ENCODE measurements at places on chromosomes 11 and 22. TPM values are rescaled to one million over a fixed set of nuclear protein-coding genes. Genes with fewer than 3 reads are reported as not detected.
A peak's percentile ranks its signal among the peaks of the same experiment; 100 is the strongest.

The IL17REL gene
- 0.57 TPM for total RNA-seq

The NLRP14 gene
- not detected for total RNA-seq

The OR52A5 gene
- not detected for total RNA-seq

The OR52I2 gene
- total RNA-seq = not detected

The APOBEC3B gene
- 2.1 TPM for total RNA-seq

The TCN1 gene
- 1.0 TPM for total RNA-seq

The IL10RA gene
- 661 TPM for total RNA-seq

The ZBTB16 gene
- 8.5 TPM for total RNA-seq

The CRELD2 gene
- 37.8 TPM for total RNA-seq

- no peak overlapping the region for H3K4me3 ChIP-seq
- no peak overlapping the region for H3K27ac ChIP-seq
- DNase-seq = no peak
- peaks cover 3% of the 10 kb centered on the region for H3K4me1 ChIP-seq
These were observed 6.7 kb downstream of the DUSP8 start for GRCh38 chr11:1565173-1565903.

- H3K4me1 ChIP-seq = no peaks in the 10 kb centered on the region
- H3K27me3 ChIP-seq = no peaks in the 10 kb centered on the region
- H3K4me3 ChIP-seq = no peak overlapping the region
These were observed 11.3 kb downstream of the TRIM66 start for GRCh38 chr11:8671193-8671612.

- DNase-seq = no peak
- H3K4me3 ChIP-seq = no peak overlapping the region
- H3K36me3 ChIP-seq = no peaks in the 10 kb centered on the region
- no peaks in the 10 kb centered on the region for H3K4me1 ChIP-seq
These were observed 213.3 kb downstream of the CADM1 start for GRCh38 chr11:115290893-115291292.

- H3K4me1 ChIP-seq = peaks cover 76% of the 10 kb centered on the region
- no peak for DNase-seq
- no peak overlapping the region for H3K27ac ChIP-seq
- H3K27me3 ChIP-seq = no peaks in the 10 kb centered on the region
These were observed 9.5 kb downstream of the JAML start for GRCh38 chr11:118215262-118215661.

DNA sequence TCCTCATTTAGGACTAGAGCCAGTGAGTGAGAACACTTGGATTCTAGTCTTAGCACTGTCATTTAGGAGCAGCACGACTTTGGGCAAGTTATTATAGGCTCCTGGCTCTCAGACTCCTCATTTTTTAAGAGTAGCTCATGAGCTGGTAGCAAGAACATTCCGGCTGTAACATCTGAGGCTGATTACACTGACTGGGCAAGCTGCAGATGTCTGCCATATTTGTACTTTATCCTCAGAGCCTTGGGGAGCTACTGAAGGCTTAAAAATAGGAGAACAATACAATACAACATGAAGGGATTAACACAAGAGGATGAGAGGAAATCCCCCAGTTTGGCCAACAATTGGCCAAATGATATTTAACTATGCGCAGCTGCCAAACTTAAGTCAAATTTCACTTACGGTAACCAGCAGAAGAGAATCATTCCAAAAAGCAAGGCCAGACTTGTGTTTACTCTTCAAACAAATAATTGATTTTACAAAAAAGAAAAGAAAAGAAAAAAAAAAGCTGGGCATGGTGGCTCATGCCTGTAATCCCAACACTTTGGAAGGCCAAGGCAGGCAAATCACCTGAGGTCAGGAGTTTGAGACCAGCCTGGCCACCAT, 113.1 kb upstream of the ARHGAP42 start:
- DNase-seq = no peak
- no peaks in the 10 kb centered on the region for H3K36me3 ChIP-seq
- H3K27me3 ChIP-seq = no peaks in the 10 kb centered on the region
- no peak overlapping the region for H3K27ac ChIP-seq

GRCh38 chr11:76601724-76602123, 68.8 kb downstream of the LRRC32 start:
- DNase-seq = no peak
- H3K36me3 ChIP-seq = no peaks in the 10 kb centered on the region
- no peak overlapping the region for H3K27ac ChIP-seq
- H3K4me1 ChIP-seq = peaks cover 10% of the 10 kb centered on the region
- H3K4me3 ChIP-seq = no peak overlapping the region

DNA sequence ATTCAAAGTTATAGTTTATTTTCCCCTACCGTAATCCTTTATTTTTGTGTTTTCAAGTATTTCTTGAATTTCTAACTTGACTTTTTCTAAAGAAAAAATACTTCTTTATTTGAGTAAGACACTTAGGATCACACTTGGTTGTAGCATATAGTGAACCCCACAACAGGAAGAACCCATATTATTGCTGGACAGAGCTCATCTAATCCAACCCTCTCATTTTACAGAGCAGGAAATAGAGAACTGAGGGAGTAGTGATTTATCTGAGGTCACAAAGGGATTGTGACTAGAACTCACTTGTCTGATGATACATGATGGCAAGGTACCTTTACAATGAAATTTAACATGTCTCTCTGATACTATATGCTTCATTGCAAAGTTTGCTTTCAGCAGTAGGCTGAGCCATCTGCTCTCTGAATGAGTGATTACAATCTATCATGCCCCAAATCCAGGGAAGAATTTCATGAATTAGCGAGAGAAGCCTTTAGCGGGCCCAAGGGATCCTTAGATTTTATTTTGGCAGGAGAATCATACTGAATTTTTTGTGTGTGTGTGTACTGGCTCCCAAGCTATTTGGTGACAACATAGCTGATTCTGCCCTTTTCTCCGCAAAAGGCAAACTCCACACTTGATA, 9.8 kb downstream of the SLC17A6 start:
- no peak overlapping the region for H3K4me3 ChIP-seq
- no peaks in the 10 kb centered on the region for H3K4me1 ChIP-seq
- no peak for DNase-seq
- H3K27ac ChIP-seq = no peak overlapping the region
- no peaks in the 10 kb centered on the region for H3K36me3 ChIP-seq

GRCh38 chr11:60129853-60130252, 41.4 kb downstream of the MS4A2 start:
- DNase-seq = no peak
- H3K27me3 ChIP-seq = no peaks in the 10 kb centered on the region
- no peaks in the 10 kb centered on the region for H3K4me1 ChIP-seq
- H3K36me3 ChIP-seq = no peaks in the 10 kb centered on the region
- no peak overlapping the region for H3K27ac ChIP-seq
- H3K4me3 ChIP-seq = no peak overlapping the region

DNA sequence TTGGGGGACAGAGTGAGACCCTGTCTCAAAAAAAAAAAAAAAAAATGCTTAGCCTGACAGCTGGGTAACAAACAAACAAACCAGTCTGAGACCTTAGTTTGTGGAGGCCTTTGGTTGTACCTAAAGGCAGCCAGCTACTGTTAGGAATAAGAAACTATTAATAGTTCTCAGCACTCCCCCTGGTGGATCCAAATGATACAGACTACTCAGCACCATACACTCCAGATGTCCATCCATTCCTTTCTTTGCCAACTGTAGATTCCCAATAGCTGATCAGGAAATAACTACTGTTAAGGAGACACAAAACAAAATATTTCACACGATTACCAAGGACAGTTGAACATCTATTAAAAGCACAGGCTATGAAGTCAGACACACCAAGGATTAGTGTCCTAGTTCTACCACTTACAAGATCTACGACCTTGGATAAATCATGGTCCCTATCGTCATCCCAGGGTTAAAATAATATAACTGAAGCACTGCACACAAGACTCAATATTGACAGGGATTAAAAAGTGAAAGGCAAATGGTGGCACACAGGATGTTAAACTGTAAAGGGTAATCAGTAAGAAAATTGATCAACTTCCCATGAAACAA, 17.2 kb downstream of the CLDN25 start:
- no peak for DNase-seq
- no peak overlapping the region for H3K27ac ChIP-seq

- no peak overlapping the region for H3K27ac ChIP-seq
- DNase-seq = no peak
- no peak overlapping the region for H3K4me3 ChIP-seq
These were observed 103.0 kb upstream of the CD44 start for GRCh38 chr11:35035894-35036408.

DNA sequence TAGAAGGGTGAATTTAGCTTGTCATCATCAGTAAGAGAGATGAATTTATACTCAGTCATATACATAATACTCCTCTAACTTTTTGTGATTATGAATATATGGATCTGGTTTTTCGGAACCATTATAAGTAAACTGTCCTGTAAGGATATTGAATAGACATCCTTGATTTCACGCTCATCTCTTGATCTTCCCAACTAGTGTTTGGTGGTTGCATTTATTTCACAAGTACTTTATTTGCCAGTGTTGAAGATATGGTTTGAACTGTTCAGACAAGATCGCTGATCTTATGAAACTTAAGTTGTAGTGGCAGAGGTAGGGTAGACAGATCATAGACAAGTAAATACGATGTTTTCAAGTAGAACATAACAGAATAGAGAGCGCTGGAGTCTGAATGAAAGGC, 3.0 kb downstream of the FBXO7 start:
- peak overlapping the region; percentile 94 for H3K4me3 ChIP-seq
- H3K4me1 ChIP-seq = peaks cover 56% of the 10 kb centered on the region
- H3K27ac ChIP-seq = no peak overlapping the region
- no peaks in the 10 kb centered on the region for H3K27me3 ChIP-seq
- DNase-seq = no peak

DNA sequence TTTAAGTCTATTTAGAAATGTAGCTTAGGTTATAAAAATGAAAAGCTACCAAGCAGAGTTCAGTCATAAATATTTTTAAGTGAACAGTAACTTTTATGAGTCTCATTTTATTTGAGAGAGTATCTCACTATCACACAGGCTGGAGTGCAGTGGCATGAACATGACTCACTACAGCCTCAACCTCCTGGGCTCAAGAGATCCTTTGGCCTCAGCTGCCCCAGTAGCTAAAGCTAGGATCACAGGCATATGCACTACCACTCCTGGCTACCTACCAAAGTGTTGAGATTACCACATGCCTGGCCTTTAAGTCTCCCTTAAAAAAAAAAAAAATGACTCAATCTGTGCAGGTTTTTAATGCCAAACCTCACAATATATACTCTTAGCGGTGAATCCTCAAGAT, 34.7 kb upstream of the CLNS1A start:
- no peaks in the 10 kb centered on the region for H3K4me1 ChIP-seq
- H3K27ac ChIP-seq = no peak overlapping the region
- H3K36me3 ChIP-seq = peaks cover 91% of the 10 kb centered on the region
- DNase-seq = no peak

- DNase-seq = no peak
- H3K36me3 ChIP-seq = no peaks in the 10 kb centered on the region
- no peaks in the 10 kb centered on the region for H3K27me3 ChIP-seq
- H3K4me3 ChIP-seq = no peak overlapping the region
- H3K27ac ChIP-seq = peak overlapping the region; percentile 88
These were observed 16.1 kb upstream of the PIM3 start for GRCh38 chr22:49944399-49944891.

DNA sequence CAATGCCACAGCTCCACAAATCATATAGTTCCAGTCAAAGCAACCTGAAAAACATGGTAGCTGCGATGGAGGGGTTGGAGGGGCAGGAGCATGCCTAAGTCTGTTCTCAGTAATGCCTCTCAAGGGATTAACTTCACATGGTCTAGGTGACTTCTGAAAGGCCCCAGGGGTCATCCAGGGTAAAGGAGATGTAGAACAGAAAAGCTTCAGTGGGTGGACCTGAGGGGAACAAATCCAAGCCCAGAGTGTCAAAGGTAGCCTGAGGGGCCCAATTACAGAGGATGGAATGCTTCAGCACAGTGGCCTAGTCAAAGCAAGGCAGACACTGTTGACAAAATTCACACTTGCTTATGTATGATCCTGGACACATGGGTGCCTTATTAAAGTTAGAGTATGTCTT, 23.3 kb downstream of the OR4D9 start:
- no peaks in the 10 kb centered on the region for H3K27me3 ChIP-seq
- H3K36me3 ChIP-seq = no peaks in the 10 kb centered on the region
- peaks cover 8% of the 10 kb centered on the region for H3K4me1 ChIP-seq
- no peak for DNase-seq

GRCh38 chr22:29390270-29390669, 1.9 kb upstream of the AP1B1 start:
- no peak overlapping the region for H3K4me3 ChIP-seq
- no peaks in the 10 kb centered on the region for H3K27me3 ChIP-seq
- peaks cover 23% of the 10 kb centered on the region for H3K4me1 ChIP-seq

DNA sequence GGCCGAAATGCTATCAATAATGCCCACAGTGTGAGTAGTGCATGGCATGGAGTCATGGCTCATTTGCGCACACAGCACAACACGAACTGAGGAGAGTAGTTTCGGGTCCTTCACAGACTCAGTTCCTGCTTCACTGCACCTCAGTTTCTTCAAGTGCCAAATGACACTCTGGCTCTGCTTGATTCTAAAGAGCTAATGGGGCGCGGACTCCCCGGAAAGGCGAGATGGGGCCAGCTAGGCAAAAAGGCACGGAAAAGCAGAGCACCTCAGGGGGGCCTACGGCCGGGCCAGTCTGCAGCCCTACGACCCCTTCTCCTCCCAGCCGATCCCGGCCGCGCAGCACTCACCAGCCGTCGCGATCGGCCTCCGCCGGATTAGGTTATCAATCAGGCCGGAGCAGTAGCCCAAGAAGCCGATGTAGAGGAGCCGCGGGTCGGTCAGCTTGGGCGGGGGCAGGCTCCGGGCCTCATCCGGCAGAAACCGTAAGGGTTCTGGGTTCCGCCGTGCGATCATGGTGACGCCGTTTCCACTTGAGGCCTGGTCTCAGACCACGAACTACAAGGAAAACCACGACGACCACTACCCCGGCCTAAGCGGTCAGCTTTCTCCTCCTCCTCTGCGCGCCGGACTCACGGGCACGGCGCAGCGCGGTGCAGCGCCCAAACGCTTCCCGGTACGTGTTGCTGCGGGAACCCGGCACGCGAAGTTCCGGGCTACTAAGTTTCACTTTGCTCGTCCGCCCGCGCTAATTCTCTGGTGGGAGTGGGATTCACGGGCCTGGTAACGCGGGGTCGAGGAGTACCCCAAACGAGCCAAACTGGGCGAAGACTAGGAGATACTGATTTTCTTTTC, at the start of gene NDUFC2:
Gene NDUFC2, minus strand, starts transcription at position 631 of the 852 bp plus-strand sequence. Its CDS starts 118 bp downstream, at position 513.
- no peaks in the 10 kb centered on the region for H3K36me3 ChIP-seq
- H3K27me3 ChIP-seq = no peaks in the 10 kb centered on the region
- peak within 1 kb of the TSS; percentile 98 for H3K4me3 ChIP-seq
- H3K4me1 ChIP-seq = peaks cover 35% of the 10 kb centered on the region
- peak within 1 kb of the TSS; percentile 69 for H3K27ac ChIP-seq

- H3K27ac ChIP-seq = no peak overlapping the region
- H3K4me3 ChIP-seq = no peak overlapping the region
- no peaks in the 10 kb centered on the region for H3K27me3 ChIP-seq
- no peak for DNase-seq
- peaks cover 31% of the 10 kb centered on the region for H3K4me1 ChIP-seq
These were observed 3.9 kb downstream of the MUS81 start for GRCh38 chr11:65863889-65864705.

- no peaks in the 10 kb centered on the region for H3K36me3 ChIP-seq
- no peak overlapping the region for H3K4me3 ChIP-seq
- H3K4me1 ChIP-seq = no peaks in the 10 kb centered on the region
- peaks cover 6% of the 10 kb centered on the region for H3K27me3 ChIP-seq
- no peak for DNase-seq
- no peak overlapping the region for H3K27ac ChIP-seq
These were observed 114.7 kb downstream of the RBFOX2 start for GRCh38 chr22:35913925-35914324.

GRCh38 chr11:44312876-44313275, 2.9 kb upstream of the ALX4 start:
- H3K4me1 ChIP-seq = peaks cover 16% of the 10 kb centered on the region
- peaks cover 40% of the 10 kb centered on the region for H3K27me3 ChIP-seq
- H3K27ac ChIP-seq = no peak overlapping the region
- no peak for DNase-seq
- H3K4me3 ChIP-seq = no peak overlapping the region
